ENCODE measurements at places on chromosomes 3 and 15.
A peak's percentile ranks its signal among the peaks of the same experiment; 100 is the strongest.

DNA sequence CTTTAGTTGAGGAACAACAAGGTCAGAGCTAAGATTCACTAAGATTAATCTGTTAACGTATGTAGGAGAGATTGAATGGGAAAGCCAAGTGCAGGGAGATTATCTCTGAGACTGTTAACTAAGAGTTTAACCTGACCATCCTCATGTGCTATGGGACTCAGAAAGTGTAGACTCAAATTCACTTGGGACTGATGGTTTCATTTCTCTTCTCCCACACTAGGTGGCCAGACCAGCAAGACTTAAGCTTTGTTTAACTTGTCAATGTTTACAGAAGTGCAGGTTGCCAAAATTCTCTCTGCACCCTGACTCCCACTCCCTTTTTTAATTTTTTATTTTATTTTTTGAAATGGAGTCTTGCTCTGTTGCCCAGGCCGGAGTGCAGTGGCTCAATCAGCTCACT, 6.3 kb upstream of the HEXA start:
- no peak for DNase-seq

- DNase-seq: no peak
These were observed 592 bp upstream of the ZNF445 start for GRCh38 chr3:44478055-44478468.

- no peak for DNase-seq
These were observed 5.3 kb downstream of the MYZAP start for GRCh38 chr15:57596978-57597377.

DNA sequence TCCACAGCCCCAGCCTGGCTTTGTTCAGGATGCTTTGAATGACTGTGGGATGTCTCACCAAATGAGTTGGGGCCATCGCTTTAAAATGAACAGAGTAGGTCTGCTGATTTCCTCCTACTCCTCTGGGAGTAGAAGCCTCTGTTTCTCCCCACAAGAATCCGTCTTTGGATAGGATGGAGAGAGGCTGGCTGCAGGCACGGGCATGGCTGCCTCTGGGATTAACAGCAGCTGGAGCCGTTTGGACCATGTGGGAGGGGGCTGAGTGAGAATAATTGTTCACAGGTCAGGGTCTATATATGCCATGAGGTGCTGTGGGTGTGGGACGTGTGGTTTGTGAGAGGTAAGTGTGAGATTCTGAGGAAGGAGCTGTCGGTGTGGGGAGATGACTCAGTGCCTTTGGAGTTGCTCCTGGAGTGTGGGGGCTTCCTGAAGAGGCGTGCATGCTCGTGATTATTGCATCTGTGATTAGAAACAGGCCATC, 48.0 kb upstream of the APEH start:
- DNase-seq: no peak

GRCh38 chr3:156668073-156668763, 6.2 kb upstream of the TIPARP start:
- no peak for DNase-seq

- DNase-seq: no peak
These were observed 636 bp downstream of the TBC1D21 start for GRCh38 chr15:73873889-73874511.

GRCh38 chr3:78799681-78800080, 968.1 kb downstream of the ROBO1 start:
- DNase-seq: no peak

DNA sequence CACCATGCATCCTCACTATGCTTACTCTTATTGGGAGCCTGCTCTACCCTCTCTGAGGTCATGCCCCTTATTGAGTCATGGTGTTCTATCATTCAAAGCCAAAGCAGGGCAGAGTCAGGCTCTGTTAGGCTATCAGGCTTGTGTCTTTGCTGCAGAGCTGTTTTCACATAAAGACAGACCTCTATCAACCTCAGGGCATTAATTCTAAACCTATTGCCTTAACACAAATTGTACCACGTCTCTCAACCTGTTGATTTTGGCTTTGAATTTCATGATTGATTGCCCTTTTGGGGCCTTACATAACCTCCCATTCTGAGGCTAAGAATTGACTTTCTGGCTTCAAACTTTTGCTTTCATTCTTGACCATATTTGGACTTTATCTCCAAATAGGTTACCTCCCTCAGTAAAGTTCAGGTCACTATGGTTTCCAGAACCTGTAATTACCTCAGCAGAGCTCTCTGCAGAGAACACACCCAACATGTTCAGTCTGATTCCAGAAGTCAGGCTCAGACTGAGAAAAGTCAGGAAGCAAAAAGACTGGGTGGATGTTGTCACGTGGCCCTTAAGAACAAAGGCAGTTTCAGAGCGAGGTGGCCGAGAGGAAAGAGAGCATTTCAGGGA, 221.4 kb upstream of the NANOGP8 start:
- no peak for DNase-seq

DNA sequence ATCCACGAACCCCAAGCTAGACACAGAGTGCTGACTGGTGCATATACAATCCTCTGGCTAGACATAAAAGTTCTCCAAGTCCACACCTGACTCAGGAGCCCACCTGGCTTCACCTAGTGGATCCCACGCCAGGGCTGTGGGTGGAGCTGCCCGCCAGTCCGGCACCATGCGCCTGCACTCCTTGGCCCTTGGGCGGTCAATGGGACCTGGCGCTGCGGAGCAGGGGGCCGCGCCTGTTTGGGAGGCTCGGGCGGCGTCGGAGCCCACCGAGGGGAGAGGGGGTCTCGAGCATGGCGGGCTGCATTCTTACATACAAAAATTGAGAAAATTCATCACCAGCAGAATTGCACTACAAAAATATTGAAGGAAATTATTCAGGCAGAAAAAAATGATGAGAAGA, 120.7 kb upstream of the FAN1 start:
- DNase-seq: no peak

- DNase-seq: no peak
These were observed 516.0 kb downstream of the GABRG3 start for GRCh38 chr15:27486683-27487647.

DNA sequence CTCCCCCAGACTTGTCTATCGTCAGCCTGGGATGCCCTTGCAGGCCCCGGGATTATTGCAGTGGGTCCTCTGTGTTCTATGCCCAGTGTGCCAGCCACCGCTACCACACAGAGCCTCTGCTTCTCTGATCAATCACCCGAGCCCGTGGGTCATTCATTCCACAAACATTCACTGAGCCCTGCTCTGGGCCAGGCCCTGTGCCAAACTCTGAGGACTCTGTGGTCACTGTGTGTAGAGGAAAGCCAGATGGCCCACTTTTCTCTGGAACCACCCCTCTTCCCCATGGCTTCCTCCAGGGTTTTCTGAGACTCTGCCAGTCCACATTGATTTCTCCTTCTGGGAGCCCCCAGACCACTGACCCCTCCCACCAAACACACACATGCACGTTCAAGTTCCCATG, 55.5 kb downstream of the BSN start:
- DNase-seq: no peak

- DNase-seq: no peak
These were observed 36.2 kb downstream of the RBPMS2 start for GRCh38 chr15:64739156-64739555.

DNA sequence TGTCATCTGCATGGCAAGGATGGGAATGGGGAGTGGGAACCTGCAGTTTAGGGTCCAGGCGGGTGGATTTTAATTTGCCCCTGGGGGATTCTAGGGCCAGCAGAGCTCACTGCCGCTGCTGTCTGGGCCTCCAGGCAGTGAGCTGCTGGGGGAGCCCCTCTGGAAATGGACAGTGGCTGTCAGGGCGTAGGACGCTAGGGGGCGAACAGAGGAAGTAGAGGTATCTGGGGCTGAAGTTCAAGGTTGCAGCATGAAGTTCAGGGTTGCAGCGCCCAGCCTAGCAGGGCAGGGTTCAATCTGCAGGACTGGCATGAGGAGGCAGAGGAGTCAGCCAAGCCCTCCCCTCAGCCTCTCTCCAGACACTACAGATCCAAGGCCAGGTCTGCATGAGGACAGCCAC, 49.5 kb downstream of the APBA2 start:
- DNase-seq: peak; percentile 24

- no peak for DNase-seq
These were observed 209.2 kb upstream of the TOPAZ1 start for GRCh38 chr3:44032487-44032886.

- DNase-seq: no peak
These were observed 10.2 kb upstream of the FBLN2 start for GRCh38 chr3:13538520-13539291.

GRCh38 chr3:164278550-164278949, 799.7 kb downstream of the SI start:
- DNase-seq: no peak
